ENCODE measurements at places on chromosomes 6 and 20. TPM values are rescaled to one million over a fixed set of nuclear protein-coding genes. Genes with fewer than 3 reads are reported as not detected.

DNA sequence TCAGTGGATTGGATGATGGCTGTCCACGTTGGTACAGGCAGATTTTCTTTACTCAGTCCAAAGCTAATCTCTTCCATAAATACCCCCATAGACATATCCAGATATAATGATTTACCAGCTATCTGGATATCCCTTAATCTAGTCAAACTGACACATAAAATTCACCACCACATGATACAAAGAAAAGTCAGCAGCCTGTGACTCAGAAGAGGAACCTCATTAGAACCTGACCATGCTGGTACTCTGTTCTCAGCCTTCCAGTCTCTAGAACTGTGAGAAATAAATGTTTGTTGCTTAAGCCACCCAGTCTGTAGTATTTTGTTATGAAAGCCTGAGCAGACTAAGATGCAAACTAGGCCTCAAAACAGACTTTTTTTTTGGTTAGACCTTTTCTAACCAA lies 431.3 kb upstream of the RNF217 start:
- DNase-seq = no peak

Gene WFDC5
- not detected for total RNA-seq

DNA sequence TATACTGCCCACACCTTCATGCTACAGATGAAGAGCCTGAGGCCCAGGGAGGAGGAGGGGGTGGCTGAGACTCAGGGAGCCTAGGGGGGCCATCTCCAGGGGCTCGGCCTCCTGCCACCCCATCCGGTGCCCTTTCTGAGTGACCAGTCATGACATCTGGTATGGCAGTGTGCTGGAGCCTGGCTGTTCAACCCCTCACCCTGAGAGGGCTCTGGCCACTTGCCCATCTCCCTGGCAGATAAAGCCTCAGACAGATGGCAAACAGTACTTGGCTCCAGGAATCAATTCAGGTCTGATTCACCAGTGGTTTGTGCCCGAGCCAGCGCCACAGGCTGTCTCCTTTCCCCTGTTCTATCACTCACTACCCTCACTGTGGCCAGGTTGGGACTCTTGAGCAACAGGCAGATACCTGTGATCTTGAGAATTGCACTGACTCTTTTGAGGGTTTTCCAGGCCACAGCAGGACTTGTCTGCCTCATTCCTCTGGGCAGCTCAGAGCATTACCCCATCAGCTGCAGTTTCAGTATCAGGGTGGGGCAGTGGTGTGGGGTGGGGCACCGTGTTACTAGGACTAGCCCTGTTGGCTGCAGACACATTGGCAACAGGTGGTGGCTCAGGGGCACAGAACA lies 22.8 kb downstream of the SRSF3 start:
- DNase-seq = no peak

DNA sequence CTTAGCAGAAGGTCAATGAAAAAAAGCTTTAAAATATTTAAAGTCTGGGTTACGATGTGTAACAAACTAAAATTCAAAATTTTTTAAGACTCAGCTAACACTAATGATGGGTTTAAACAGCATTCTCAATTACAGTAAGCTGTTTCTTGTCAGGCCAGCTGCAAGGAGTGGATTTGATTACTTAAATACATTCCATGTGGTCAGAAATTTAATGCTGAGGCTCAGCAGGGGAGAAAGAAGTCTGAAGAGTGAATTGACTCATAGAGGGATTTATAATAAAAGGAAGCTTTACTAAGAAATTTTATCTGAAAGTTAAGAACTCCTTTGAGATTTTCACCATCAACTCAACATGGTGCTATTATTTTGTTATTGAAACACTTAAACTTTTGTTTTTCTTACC lies 398.6 kb downstream of the KHDRBS2 start:
- DNase-seq = no peak

- DNase-seq = no peak
These were observed 35.3 kb downstream of the BEND3 start for GRCh38 chr6:107080036-107080435.

GRCh38 chr6:105484238-105485161 lies 81.6 kb upstream of the PREP start:
- DNase-seq = peak; percentile 30

- DNase-seq = no peak
These were observed 166.8 kb upstream of the CARMIL1 start for GRCh38 chr6:25112322-25112773.

Gene IL17F
- not detected for total RNA-seq

GRCh38 chr6:47681201-47681990 lies 17.0 kb upstream of the ADGRF4 start:
- no peak for DNase-seq

- DNase-seq = no peak
These were observed 533 bp downstream of the OSTM1 start for GRCh38 chr6:108074057-108074358.

DNA sequence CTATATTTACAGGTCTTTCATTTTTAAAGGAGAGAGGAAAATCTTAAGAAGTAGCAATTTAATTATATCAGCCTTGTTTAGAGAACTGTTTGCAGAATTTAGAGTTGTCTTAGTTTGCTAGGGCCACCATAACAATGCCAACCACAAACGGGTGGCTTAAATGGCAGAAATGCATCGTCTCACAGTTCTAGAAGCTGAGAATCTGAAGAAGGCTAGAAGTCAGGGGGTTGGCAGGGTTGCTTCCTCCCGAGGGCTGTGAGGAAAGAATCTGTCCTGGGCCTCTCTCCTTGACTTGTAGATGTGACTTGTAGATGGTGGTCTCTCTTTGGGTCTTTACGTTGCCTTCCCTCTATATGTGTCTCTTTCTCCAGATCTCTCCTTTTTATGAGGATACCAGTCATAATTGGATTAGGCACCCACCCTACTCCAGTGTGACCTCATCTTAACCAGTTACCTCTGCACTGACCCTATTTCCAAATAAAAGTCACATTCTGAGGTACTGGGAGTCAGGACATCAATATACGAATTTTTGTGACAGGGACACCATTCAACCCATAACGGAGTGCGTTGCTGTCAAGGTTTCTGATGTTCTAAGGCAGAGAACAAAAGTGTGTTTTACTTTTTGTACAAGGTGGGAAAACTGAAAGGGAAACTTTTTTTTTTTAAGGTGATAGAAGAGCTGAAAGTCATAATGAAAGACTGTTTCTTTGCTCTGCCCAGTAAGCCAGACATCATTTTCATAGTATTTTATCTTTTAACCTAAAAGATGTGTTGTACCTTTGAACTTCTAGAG lies 84.4 kb downstream of the SAMD3 start:
- DNase-seq = no peak

DNA sequence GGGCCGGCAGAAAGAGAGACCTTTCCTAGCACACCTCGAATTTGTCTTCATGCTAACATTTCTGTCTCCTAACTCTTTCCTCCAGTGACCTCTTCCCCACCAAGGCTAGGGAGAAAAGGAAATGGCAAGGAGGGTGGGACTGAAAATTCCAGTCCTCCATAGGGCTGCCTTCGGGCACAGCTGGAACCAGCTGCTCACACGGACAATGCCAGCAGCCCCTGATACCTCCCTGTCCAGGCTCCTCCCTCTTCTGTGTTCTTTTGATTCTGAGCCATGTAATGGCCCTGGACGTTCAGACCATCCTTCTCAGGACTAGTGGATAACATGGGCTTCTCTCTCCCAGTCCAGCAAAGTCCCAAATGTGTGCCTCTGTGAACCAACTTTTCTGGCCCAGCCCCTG lies 29.1 kb upstream of the PHACTR3 start:
- no peak for DNase-seq

Gene ORC3
- total RNA-seq = 49.0 TPM

Gene TSHZ2
- 0.20 TPM for total RNA-seq

Gene IFNGR1
- total RNA-seq = 17.7 TPM

DNA sequence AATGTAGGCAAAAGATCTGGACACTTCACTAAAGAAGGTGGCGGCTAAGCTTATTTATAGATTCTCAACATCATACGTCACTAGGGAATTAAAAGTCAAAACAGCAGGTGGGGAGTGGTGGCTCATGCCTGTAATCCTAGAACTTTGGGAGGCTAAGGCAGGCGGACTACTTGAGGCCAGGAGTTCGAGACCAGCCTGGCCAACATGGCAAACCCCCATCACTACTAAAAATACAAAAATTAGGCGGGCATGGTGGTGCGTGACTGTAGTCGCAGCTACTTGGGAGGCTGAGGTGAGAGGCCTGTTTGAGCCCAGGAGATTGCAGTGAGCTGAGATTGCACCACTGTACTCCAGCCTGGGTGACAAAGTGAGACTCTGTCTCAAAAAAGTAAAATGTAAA lies 74.6 kb downstream of the GPX5 start:
- DNase-seq = no peak

GRCh38 chr6:135329851-135330803 lies 149.0 kb downstream of the MYB start:
- DNase-seq = no peak

Gene WFDC2
- total RNA-seq = not detected

- DNase-seq = peak; percentile 63
These were observed 474 bp downstream of the RBM38 start for GRCh38 chr20:57391439-57392301.

Gene PNPLA1
- total RNA-seq = 0.11 TPM

DNA sequence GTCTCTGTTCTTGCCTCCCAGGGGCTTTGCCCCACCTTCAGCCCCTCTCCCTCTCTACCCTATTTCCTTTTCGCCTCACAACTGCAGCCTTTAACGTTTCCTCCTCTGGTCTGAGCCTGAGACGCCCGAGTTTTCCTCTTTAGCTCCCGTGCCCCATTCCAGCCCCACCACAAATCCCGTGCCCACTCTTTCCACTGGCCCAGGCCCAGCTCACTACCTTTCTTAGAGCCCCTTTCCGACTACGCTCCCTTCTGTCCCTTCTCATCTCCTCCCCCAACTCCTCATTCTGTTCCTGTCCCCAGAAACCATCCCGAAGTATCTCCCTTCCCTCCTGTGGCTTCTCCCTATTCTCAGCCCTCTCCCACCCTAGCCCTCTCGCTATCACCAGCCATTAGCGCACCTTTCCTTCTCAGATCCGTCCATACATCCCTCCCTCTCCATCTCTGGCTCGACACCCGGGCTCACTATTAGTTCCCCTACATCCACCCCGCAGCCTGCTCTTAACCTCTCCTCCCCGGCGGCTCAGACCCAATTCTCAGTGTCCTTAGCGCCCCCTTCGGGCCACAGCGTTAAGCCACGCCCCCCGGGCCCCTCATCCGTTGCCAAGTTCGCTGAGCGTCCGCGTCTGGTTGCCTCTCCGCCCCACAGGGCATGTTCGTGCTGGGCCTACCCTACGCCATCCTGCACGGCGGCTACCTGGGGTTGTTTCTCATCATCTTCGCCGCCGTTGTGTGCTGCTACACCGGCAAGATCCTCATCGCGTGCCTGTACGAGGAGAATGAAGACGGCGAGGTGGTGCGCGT lies 2.7 kb downstream of the SLC32A1 start:
- DNase-seq = peak; percentile 75

GRCh38 chr20:54654450-54654849 lies 179.1 kb downstream of the DOK5 start:
- no peak for DNase-seq

Gene MICA
- total RNA-seq = 11.4 TPM

GRCh38 chr20:3309226-3309625 lies 70.2 kb upstream of the SLC4A11 start:
- DNase-seq = no peak

DNA sequence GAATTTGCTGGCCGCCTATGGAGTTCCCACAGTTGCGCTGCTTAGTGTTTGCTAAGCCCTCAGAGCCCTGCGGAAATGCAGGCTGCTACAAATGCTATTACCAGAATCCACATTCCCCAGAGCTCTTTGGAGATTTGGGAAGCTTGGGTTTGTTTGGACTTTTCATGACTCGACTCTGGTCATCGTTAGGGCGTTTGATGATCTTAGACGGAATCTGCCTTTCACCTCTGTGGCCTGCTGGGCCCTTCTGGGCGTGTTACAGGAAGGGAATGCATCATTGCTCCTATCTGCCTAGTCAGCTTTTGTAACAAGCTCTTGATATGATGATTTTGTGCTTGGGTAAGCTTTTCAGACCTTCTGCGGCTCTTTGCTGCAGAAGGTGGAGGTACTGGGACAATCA lies 50.8 kb downstream of the EYA2 start:
- no peak for DNase-seq

Gene POU5F1
- total RNA-seq = 2.3 TPM

Gene IMPG1
- total RNA-seq = not detected

DNA sequence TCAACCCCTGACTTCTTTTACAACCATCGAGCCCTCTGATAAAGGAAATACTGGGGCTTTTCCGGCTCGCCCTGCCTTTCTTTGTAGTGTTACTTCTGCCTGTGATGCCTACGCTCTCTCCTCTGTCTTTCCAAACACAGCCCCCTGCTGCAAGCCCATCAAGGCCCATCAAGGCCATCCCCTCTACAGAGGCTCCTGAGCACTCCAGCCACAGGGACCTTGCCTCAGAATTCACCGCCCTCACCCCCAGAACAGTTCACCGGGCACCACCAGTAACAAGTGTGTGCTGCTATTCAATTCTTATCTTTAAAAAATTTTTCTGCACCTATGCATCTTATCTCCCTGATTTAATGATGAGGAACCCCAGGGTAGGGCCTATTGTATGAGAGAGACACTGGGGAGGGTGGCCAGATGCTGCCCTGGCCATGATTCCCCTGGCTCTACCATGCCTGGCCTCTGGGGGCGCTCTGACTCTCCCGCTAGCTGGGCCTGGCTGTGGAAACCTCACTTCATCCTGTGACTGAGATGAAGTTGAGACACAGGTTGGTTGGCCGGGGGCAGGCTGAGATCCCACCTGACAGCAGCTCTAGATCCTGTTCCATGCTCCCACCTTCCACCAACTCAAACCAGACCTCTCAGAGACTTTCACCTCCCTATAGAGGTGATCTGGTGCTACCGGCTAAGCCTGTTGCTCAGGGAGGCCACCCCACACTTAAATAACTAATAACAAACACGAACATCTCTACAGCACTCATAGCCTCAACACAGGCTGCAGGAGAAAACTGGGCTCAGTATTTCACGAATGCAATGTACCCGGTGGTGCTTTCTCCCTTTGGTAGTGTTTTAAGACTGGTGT lies 19.2 kb upstream of the GLP1R start:
- DNase-seq = peak; percentile 80

DNA sequence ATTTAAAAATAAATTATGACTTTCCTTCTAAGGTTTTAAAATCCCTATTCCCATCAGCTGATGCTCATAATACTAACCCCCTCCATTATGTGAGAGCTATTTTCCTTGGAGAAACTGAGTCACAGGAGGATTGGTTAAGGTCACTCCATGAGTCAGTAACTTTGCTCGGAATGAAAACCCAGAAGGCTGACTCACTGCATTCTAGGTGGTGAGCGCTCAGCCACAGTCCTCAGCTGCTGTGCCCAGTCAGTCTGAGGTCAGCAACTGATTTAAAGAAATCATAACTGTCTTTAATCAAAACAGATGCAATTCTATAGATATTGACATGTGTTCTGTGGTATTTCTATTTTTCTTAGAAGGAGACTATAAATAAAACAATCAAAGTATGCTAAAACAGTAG lies 359.2 kb downstream of the GJA1 start:
- no peak for DNase-seq

Gene EYA4
- not detected for total RNA-seq

Gene GSTA2
- not detected for total RNA-seq

- DNase-seq = no peak
These were observed 152.9 kb upstream of the COL21A1 start for GRCh38 chr6:56400273-56400672.

All from K562 (cell line).